ENCODE measurements at places on chromosomes 4 and X. TPM values are rescaled to one million over a fixed set of nuclear protein-coding genes. Genes with fewer than 3 reads are reported as not detected.

The VCX gene
- not detected for total RNA-seq

The ALAS2 gene
- 6.9 TPM for total RNA-seq

DNA sequence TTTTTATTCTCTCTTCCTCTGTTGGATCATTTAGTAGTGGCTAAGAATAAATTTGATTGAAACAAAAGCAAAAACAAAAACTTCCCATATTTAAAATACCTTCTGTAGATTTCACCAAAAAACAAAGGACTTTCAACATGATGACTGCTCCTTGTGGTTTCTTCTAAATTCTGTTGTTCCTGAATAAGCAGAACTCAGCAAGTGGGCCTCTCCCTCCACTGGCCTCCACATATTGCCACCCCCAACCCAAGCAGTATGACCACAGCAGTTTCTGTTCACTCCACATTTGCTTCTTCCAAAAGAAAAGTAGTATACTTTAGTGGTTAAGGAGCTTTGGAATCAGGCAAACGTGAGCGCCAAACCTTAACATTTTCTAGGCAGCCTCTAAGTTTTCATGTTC, 114.7 kb downstream of the COX18 start:
- no peak for DNase-seq

DNA sequence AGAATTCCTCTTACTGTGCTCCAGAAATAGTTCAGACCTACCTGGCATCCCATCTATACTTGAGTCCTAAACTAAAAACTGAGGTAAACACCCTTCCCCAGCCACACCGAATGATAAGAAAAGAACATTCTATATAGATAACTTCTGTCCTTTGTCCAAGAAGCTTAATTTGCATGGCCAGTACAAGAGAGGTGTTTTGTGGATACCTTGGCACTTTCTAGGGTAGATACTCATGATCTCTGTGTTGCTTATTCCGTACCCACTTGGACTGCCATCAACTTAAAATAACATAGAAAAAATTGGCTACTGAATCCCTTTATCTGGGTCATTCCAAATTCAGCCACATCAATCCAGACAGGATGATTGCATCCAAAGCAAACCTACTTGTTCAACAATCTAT, 1050.4 kb downstream of the STIM2 start:
- no peak for DNase-seq

The ESX1 gene
- not detected for total RNA-seq

The PRRG3 gene
- not detected for total RNA-seq
